Esophagus muscularis mucosa (tissue), 4 donors: ENCODE measurements at places on chromosomes 6 and 20.

- no peak for DNase-seq
These were observed 27.2 kb downstream of the UBE2V1 start for GRCh38 chr20:50085481-50086365.

GRCh38 chr6:32176476-32177182 is 745 bp upstream of the AGPAT1 start:
- no peak for DNase-seq

- no peak for DNase-seq
These were observed 75.1 kb downstream of the ADGRG6 start for GRCh38 chr6:142376800-142377496.

GRCh38 chr20:36585410-36586125 is 12.2 kb downstream of the TGIF2 start:
- no peak for DNase-seq

DNA sequence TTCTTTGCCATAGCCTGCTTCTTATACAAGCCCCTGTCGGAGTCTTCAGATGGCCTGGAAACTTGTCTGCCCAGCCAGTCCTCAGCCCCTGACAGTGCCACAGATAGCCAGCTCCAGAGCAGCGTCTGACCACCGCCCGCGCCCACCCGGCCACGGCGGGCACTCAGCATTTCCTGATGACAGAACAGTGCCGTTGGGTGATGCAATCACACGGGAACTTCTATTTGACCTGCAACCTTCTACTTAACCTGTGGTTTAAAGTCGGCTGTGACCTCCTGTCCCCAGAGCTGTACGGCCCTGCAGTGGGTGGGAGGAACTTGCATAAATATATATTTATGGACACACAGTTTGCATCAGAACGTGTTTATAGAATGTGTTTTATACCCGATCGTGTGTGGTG is 29.5 kb downstream of the SLCO4A1 start:
- DNase-seq, result no peak

- DNase-seq, result no peak
These were observed 2.7 kb downstream of the PAX1 start for GRCh38 chr20:21707999-21708737.

DNA sequence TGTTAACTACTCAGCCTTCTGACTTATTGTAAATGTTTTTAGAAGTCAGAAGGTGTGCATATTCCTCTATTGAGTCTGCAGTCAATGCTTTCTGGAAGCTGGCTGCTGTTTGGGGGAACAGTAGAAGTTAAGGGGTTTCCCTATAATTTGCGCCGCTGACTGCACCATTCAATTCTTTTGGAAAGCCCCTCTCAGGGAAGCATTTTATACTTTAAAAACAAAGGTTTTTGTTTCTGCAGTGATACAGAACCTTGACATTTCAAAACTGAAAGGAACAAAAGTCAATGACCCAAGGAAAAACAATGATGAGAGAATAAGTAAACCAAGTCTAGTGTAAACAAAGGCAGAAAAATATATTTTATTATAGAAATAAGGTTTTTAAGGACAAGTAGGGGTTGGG is 120.8 kb upstream of the TNFAIP3 start:
- DNase-seq, result no peak

DNA sequence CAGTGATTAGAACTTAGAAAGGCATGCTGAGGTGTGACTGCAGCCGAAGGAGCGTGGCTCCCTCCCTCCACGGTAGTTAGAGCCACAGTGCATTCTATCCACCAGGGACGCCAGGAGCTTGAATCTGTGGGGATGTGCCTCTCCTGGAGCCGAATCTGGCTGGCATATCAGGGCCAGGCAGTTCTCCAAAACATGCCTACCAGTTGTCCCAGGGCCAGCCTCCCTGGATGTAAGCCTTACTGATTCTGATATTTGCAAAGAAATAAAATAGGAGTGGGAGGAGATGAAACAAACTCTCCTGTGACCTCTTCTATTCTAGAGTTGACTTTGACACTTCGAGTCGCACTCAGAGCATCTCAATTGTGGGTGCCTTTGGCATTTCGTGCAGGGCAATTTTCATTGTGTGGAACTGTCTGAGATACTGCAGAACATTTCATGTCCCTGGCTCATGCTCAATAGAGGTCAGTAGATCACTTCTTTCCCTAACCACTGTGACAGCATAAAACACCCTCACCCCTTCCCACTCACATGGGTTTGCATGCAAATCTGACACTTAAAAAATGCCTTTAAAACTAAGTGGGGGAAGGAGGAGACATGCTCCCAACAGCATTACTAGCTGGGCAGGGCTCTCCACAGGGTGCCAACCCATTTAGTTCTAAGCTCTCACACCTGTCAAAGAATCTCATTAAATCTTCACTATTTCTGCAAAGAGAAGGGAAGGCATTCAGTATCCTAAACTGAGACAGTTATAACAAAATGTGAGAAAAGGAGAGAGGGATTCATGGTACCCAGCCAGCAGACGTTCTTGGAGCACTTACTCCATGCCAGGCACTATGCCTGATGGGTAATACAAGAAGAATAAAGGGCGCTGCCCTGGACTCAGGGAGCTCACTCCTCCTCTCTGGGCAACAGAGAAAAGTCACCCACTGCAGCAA is 378.9 kb downstream of the PREX1 start:
- no peak for DNase-seq

- DNase-seq, result no peak
These were observed 11.2 kb upstream of the SERPINB6 start for GRCh38 chr6:2982426-2983117.
